ENCODE measurements at places on chromosomes 13 and 19.

DNA sequence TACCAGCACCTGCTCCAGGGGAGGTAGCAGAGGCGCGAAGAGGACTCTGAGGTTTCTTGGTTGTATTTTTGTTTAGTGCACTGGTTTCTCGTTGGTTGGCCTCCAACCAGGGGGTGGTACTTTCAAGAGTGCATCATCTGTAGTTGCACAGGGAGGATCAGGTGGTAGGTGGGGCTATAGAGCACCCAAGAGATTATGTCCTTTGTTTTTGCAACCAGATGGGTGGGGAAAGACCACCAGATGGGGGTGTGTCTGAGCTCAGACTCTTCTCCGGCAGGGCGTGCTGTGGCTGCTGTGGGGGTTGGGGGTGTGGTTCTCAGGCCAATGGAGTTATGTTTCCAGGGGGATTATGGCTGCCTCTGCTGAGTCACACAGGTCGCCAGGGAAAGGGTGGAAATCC, 254.4 kb upstream of the KLF12 start:
- DNase-seq: no peak

GRCh38 chr13:103772576-103772975, 706.4 kb upstream of the SLC10A2 start:
- DNase-seq: no peak

GRCh38 chr13:42355491-42356183, 83.7 kb downstream of the AKAP11 start:
- no peak for DNase-seq

- DNase-seq: peak; percentile 79
Measured at GRCh38 chr13:99273128-99273527, 14.9 kb upstream of the GPR18 start.

GRCh38 chr13:76829572-76830327, 56.5 kb downstream of the KCTD12 start:
- no peak for DNase-seq

GRCh38 chr13:76380446-76381065, 505.6 kb downstream of the KCTD12 start:
- DNase-seq: no peak

- DNase-seq: no peak
Measured at GRCh38 chr13:30149248-30149647, 158.1 kb downstream of the KATNAL1 start.

- no peak for DNase-seq
Measured at GRCh38 chr19:35740108-35740422, 2.2 kb downstream of the IGFLR1 start.

DNA sequence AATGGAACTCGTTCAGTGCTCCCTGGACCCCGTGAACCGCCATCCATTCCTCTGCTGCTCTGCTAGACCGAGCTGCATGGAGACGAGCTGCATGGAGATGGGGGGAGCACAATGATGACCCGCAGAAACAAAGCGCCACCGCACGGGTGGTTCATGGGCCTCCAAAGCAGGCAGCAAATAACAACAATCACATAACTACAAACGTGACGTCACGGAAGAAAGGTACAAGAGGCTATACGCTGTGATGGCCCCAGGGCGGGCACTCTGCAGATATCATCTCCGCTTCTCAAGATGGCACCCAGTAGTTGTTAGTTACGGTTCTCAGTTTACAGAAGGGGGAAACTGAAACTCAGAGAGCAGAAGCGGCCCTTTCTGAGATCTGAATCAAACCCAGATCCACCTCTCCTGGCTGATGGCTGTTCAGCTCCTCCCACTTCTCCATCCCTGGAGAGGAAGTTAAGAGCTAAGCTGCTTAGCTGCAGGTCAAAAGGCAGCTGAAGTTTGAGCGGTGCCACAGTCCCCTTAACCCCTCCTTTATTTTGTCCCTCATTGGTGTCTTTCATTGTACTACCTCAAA, 1.7 kb downstream of the ATP13A1 start:
- peak; percentile 50 for DNase-seq

- DNase-seq: peak; percentile 73
Measured at GRCh38 chr19:55640043-55640576, 692 bp upstream of the ZNF580 start.

- DNase-seq: no peak
Measured at GRCh38 chr19:55257461-55258420, 1.1 kb downstream of the PPP6R1 start.

DNA sequence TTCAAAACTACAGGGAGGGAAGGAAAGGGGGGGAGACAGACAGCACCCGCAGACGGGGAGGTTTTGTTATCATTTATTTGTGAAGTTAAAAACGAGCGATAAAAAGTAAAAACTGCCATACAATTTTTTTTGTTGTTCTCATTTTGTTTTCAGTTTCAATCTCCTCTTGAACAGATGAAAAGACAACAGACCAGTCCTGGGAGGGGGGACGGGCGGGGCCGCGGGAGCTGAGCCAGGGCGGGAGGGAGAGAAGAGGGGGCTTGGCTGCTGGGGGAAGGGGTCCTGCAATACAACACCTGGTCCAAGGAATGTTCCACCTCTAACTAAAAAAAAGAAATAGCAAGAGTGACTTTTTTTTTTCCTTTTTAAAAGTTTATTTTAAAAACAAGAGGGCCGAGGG, 11.3 kb downstream of the KHSRP start:
- no peak for DNase-seq

- no peak for DNase-seq
Measured at GRCh38 chr19:20289186-20289585, 122.2 kb downstream of the ZNF486 start.

- DNase-seq: peak; percentile 2
Measured at GRCh38 chr19:43700395-43701000, 15.4 kb upstream of the IRGC start.

- DNase-seq: no peak
Measured at GRCh38 chr13:66424422-66424821, 805.7 kb downstream of the PCDH9 start.

DNA sequence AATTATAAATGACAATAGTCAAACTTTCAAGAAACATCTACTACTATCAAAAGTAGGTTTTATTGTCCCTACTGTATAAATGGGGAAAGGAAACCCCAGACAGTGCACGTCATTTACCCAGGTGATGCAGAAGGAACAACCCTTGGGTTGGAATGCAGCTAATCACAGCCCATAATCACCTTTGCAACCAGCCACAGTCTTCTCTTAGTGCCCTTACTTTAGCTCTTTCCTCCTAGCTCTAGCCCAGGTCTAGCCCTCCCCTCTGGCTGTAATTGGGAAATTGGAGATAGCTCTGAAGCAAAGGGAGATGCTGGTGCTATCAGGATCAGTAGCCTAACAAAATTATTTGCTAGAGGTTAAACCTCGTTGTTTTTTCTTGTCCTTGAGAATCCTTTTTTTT, 25.5 kb upstream of the TSC22D1 start:
- no peak for DNase-seq

DNA sequence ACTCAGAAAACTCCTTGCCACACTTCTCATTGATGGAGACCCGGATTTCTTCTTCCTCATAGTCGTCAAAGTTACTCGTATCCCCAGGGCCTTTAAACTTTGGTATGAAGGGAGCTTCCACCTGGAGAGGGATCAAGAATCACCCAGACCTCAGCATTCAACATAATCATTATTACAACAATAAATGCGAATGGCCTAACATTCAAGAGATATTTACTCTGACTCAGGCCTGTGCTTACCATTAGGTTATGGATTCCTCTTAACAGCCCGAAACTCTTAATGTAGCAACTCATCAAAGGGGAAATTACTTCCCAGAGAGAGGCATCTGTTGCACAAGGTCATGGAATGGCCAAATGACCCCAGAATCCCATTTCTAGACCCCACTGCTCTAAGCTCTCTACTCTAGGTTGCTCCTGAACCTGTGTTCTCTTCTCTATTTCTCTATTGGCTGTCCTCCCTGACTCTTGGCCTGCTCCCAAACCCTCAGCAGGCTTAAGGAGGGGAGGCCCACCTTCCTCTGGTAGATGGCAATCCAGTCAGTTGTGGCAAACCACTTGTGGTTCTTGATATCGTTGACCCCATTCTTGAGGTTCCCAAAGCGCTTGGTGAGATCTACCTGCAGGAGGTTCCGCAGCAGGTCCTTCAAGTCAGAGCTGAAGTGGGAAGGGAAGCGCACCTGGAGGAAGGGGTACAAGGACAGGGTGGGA, 2.7 kb upstream of the SAMD1 start:
- no peak for DNase-seq

- no peak for DNase-seq
Measured at GRCh38 chr13:44230736-44231135, 142.9 kb upstream of the SERP2 start.

DNA sequence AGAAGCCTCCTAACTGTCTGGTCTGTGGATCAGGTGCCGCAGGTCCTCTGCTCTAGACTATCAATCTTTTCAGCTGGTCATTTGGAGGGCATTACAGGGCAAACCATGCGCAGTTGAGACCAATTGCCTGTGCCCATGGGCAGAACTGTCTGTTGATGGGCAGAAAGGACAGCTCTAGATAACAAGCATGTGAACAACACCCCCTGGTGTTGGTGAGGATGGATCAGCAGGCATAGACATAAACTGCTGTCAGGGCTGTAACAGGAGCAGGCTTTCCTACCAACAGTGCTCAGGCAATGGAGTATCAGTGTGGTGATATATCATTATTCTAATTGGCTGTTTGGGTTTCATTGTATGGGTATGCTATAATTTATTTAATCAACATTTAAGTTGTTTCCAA, 104.7 kb upstream of the KL start:
- peak; percentile 4 for DNase-seq

- DNase-seq: no peak
Measured at GRCh38 chr13:26390203-26390602, 136.3 kb downstream of the CDK8 start.

DNA sequence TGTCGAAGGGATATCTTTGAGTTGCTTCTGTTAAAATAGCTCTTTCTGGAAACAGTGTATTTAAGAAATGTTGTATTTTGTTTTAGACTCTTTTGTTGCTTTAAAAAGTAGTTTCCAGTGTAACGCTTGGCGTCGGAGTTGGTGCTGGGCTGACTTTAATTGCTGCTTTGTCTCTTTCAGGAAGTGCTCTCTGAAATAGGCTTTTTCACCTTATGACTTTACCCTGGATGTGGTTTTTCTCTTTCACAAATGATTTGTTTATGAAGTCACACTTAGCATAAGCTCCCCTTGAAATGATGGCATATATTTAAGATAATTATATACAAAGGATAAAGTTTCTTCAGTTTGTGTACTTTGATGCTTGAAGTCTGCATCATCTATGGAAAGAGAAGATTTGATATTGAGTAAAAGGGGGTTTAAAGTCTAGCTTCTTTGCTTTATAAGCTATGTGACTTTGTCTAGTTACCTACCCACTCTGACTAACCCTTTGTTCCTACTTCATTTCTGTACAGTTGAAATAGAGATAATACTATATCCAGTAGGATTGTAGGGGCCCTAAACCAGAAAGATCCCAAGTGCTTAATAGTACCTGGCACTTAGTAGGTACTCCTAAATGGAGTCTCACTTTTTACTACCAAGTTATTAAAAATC, at the start of gene GPR18:
Gene GPR18, minus strand, starts transcription at position 170 of the 651 bp plus-strand sequence. CDS start 2,507 bp downstream, outside the sequence.
- DNase-seq: peak; percentile 59

- DNase-seq: no peak
Measured at GRCh38 chr13:52961256-52961910, 67.2 kb upstream of the OLFM4 start.

- DNase-seq: no peak
Measured at GRCh38 chr13:79196843-79197242, 209.2 kb downstream of the RBM26 start.

- DNase-seq: peak; percentile 16
Measured at GRCh38 chr13:22108283-22108942, 437.5 kb downstream of the FGF9 start.

- no peak for DNase-seq
Measured at GRCh38 chr19:51251468-51251820, 564 bp downstream of the SIGLECL1 start.

DNA sequence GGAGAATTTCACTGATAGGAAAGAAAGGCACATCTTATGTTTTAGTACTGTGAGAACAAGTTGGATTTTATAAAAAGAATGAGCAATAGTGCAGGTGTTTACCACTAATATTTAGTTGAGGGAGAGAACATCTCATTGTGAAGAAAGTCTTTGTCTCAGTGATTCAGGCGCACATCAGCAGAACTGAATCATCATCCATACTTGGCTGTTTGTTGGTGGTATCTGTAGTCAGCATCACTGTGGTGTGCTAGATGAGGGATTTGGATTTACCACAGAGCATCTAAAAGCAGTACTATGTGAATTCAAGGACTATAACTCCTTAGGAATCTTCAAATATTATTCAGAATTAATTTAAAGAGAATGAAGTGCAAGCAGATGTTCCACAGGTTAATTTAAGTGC, 1380.5 kb upstream of the ATXN8OS start:
- no peak for DNase-seq

DNA sequence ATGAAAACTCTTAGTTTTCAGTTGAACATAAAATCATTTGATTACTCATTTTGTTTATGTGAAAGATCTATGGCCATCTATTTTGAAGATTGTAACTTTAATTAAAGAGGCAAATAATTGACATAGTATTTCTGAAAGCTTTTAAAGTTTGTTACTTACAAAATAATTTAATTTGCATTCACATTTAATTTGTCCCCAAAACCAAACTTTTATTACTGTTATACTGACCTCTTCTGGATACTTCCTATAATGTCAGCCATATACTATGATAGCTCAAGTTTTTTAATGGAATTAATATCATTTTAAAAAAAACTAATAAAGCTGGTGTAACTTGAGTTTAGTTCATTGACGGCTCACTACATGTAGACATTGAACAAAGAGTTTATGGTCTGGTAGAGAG, 4.9 kb upstream of the SGCG start:
- no peak for DNase-seq

- no peak for DNase-seq
Measured at GRCh38 chr13:48728226-48728625, 74.5 kb downstream of the CYSLTR2 start.

DNA sequence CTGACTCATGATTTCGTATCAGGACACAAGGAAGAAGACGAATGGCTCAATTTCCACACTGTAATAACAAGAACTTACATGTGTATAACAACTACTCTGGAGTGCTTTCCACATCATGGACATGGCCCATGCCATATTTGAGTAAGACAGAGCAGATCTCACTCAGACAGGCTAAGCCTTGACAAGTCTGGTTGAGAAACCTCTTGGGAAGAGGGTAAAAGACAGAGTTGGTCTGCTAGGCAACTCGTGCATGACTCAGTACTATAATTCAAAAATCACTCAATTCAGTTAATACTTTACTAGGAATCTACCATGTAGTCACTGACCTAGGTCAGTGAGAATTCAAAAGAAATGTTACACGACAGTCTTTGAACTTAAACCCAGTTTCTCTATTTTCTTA, 5.7 kb upstream of the THSD1 start:
- no peak for DNase-seq

- no peak for DNase-seq
Measured at GRCh38 chr19:13872695-13873389, 4.1 kb upstream of the NANOS3 start.

DNA sequence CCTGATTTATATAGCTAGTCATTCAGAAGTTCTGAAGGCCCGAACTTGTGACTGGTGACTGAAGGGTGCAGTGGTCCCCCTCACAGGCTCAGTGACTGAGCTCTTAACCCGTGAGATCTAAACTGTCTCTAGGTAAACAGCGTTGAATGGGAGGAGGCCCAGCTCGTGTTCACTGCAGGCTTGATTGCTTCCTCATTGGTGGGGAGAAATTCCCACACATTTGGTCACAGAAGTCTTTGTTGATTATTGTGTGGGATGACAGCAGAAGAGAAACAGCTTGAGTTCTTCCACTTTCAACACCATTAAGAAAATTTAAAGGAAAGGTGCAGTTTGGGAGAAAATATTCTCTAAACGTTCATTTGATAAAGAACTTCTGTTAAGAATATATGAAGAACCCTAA, 1178.0 kb downstream of the UQCRFS1 start:
- DNase-seq: no peak

GRCh38 chr13:93690139-93690538, 463.5 kb downstream of the GPC6 start:
- DNase-seq: no peak

GRCh38 chr19:15696654-15697194, 23.8 kb downstream of the CYP4F12 start:
- DNase-seq: no peak

All from CD4-positive, alpha-beta T cell treated with Interleukin-2 at 100 ng/mL for 4 hours (primary cell).